Stimulated activated CD4-positive, alpha-beta T cell treated with anti-CD3 and anti-CD28 coated beads, Interleukin-1b, Interleukin-23, amount 100 ng/mL, for 1 hour (primary cell): ENCODE measurements at places on chromosomes 3 and 15.

DNA sequence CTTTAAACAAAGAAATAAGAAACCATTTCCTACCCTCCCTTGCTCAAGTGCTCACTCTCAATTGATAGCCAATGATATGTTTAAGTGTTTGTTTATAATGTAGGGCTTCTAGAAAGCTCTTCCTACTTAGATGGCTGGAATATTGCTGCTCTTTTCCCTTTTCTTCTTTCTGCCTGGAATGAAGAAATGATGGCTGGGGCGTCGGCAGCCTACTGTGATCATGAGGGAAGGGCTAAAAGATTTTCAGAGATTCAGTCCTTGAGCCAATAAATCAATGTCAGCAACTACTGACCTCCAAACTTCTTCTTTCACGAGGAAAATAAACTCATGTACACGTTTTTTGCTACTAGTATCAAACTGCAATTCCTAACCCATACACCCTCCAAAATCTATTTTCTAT lies 2.1 kb upstream of the GPR27 start:
- DNase-seq, result no peak

DNA sequence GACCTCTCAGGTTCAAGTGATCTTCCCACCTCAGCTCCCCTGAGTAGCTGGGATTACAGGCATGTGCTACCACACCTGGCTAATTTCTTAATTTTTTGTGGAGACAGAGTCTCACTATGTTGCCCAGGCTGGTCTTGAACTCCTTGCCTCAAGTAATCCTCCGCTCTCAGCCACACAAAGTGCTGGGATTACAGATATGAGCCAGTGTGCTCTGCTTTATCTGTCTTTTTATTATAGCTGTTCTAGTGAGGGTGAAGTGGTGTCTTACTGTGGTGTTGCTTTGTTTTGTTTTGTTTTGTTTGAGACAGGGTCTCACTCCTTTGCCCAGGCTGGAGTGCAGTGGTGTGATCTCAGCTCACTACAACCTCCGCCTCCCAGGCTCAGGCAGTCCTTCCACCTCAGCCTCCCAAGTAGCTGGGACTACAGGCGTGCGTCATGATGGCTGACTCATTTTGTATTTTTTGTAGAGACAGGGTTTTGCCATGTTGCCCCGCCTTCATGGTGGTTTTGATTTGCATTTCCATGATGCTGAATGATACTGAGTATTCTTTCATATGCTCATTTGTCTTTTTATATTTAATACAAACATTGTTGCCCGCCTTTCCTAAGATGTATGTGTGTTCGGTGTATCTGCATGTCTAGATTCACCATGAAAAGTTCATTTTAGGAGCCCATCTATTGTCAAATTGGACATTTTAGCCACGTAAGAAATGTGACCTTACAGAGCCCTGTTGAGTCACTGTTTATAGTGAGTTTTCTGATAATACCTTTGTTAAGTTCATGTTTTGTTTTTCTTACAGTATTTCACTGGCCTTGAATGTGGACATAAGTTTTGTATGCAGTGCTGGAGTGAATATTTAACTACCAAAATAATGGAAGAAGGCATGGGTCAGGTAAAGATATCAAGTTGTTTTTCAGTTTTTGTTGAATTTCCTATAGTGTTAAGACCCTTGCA lies 80.6 kb downstream of the ARIH1 start:
- no peak for DNase-seq

DNA sequence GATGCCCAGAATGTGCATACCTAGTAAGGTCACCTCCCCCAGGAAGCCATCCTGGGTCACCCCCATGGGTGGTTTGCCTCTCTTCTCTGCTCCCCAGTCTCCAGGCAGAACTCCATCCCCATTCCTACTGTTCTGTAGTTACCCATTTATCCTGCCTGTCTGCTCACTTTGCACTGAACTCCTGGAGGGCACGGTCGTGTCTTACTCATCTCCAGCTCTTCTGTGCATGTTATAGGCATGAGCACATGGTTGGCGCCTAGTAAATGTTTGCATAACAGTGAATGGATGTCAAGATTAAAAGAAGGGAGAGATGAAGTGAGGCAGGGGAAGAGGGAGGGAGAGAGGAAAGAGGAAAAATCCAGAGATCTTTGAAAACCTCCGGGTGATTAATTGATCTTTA lies 208.4 kb upstream of the TRIM42 start:
- DNase-seq, result no peak

GRCh38 chr15:22907161-22907950 lies 68.9 kb downstream of the NIPA2 start:
- DNase-seq, result no peak

GRCh38 chr3:17118771-17119170 lies 234.0 kb downstream of the PLCL2 start:
- no peak for DNase-seq

DNA sequence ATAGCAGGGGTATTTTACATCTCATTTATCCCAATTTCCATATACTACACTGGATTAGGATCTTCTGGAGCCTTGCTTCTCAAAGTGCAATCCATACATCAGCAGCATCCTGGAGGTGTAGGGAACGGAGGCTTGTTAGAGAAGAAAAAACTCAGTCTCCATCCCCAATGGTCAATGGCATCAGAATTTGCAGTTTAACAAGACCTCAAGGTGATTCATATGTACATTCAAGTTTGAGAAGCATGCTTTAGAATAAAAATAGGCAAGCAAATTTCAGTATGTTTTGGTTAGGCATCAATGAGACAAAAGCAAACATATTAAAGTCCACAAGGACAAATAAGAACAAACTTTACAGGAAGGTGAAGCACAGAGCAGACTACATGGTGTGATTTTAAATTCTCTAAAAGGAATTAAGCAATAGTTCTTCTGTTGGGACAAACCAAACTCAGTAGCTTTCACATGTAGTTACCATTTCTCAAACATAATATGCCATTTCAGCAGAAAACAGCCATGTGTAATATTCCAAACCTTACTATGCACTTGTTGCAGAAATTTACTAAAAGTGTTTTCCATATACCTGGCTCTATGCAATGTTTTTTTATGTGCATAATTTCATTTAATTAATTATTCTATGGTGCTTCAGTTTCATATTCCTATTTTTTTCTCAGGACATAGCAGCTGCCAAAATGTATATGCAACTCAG lies 360.3 kb upstream of the NECTIN3 start:
- no peak for DNase-seq

DNA sequence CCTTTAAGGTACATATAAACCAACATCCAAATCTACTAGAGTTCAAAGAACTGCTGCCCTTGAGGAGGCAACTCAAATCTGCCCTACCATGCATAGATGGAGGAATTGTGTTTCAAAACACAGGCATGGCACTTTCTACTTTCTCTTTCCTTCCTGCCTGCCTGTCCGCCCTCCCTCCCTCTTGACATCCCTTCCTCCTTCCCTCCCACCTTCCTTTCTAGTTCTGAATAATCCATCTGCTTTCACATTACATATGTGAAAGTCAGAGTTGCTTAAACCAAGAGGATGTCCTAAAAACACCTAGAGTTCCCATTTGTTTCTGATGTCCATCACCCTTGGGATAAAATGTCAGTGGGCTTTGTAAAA lies 537.6 kb downstream of the FOXP1 start:
- no peak for DNase-seq

DNA sequence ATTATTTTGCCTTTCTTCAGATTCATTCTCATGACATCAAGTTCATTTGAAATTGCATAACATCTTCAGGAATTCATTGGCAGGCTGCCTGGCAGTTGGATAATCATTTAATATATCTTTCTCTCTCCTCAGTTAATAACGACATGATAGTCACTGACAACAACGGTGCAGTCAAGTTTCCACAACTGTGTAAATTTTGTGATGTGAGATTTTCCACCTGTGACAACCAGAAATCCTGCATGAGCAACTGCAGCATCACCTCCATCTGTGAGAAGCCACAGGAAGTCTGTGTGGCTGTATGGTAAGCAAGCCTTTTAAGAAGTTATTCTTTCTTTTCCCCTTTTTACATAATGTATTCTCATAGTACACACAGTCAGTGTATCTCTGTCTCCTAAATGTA lies 38.2 kb downstream of the TGFBR2 start:
- DNase-seq, result no peak

GRCh38 chr3:11305509-11305908 lies 33.3 kb downstream of the ATG7 start:
- no peak for DNase-seq

GRCh38 chr15:25508369-25509002 lies 69.7 kb upstream of the UBE3A start:
- DNase-seq, result no peak

GRCh38 chr3:30393079-30393478 lies 213.3 kb upstream of the TGFBR2 start:
- DNase-seq, result no peak

- DNase-seq, result no peak
These were observed 2.7 kb downstream of the VGLL3 start for GRCh38 chr3:86988235-86988634.

GRCh38 chr3:54810401-54810800 lies 117.5 kb downstream of the LRTM1 start:
- DNase-seq, result no peak

GRCh38 chr15:38115121-38115520 lies 137.5 kb upstream of the SPRED1 start:
- no peak for DNase-seq

DNA sequence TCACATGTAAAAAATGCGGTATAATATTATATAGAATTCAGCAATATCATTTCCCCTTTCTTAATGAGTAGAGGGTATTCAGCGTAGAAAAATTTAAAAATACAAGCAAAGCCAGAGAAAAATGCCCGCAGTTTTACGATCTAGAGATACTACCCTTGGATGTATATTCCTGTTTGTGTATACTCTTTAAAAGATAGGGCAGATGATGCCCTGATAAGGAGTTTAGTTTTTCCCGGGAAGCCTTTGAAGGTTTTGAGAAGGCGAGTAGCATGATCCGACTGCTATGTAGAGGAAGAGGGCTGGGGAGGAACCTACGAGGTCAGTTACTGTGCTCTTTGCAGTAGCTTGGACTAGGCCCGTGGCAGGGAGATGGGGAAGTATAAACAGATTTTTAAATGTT lies 1.2 kb downstream of the YEATS2 start:
- no peak for DNase-seq

GRCh38 chr3:71986606-71987005 lies 201.7 kb upstream of the PROK2 start:
- DNase-seq, result no peak

DNA sequence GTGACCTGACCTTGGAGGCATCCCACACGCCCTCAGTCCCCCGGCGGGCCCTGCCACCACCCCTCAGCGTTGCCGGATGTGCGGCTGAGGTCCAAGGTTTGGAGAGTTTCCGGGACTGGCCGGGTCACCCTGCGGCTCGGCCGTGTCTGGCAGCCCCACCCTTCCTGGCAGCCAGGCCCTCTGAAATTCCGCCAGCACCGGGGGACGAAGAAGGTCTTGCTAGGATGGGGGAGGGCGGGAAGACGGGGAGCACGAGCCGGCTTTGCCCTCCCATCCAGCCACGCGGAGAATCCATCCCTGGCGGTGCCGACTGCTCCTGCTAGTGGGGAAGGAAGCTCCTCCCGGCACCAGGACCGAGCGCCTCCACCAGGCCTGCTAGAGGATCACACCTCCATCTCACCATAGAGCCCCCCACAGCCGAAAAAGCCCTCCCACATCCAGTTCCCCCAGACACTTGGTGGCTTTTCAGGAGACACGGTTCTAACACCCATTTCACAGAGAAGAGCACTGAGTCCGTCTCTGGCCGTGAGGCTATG lies 81.5 kb downstream of the CPN2 start:
- no peak for DNase-seq

DNA sequence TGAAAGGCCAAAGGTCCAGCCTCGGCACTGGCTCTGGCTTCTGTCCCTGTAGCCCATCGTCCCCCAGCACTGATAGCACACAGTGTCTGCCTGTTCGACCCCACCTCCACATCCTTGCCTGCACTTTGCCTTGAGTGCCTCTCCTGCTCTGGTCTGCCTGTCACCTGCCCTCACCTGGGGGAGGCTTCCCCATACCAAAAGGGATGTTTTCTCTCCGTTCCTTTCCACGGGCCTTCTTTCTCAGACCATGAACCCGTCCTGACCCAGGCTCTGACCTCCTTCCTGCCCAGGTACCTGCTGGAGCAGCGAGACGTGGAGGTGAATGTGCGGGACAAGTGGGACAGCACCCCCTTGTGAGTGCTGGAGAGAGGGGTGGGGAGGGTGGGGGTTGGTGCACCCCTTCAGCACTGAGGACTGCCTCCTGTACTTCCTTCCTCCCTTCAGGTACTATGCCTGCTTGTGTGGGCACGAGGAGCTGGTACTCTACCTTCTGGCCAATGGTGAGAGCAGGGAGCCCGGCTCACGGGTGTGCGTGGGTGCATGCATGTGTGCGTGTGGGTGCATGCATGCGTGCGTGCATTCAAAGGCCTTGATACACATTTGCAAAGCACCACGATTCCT lies 1.5 kb downstream of the ABTB1 start:
- no peak for DNase-seq

DNA sequence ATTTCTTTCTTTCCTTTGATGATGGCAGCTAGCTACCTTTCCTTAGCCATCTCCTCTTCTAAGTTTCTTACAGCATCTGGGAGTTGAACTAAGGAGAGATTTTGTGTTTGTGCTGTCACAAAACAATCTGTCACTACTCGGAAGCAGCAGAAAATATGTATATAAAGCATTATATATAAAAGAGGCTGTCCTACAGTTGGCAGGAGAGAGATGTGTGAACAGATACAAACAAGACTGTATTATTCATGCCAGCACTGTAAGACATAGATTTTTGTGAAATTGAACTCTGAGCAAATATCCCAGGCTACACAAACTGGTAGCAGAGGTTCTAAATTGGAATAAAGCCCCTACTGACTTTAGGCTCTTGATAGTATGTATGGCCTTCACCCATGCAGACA lies 577.5 kb upstream of the NECTIN3 start:
- no peak for DNase-seq

DNA sequence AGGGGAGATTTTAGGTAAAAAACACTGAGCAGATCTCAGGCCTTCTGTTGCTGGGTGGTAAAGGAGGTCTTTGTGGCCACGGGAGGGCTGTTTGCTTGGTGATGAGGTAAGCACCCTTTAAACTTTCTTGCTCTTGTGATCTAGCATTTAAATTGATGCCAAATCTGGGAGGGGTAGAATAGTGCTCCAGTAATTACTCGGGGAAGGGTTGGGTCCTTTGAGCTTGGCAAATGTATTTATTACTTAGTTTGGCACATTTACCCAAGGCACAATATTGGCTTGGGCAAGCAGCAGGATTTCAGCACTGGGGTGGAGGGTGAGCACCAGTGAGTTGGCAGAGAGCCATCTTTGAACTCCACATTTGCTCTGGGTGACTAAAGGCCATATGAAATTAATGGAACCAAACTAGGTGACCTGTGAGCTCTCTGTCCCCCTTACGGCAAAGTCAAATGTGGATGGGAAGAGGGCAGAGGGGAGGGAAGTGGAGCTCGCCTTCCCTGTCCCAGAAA lies 185.9 kb upstream of the ONECUT1 start:
- DNase-seq, result no peak

DNA sequence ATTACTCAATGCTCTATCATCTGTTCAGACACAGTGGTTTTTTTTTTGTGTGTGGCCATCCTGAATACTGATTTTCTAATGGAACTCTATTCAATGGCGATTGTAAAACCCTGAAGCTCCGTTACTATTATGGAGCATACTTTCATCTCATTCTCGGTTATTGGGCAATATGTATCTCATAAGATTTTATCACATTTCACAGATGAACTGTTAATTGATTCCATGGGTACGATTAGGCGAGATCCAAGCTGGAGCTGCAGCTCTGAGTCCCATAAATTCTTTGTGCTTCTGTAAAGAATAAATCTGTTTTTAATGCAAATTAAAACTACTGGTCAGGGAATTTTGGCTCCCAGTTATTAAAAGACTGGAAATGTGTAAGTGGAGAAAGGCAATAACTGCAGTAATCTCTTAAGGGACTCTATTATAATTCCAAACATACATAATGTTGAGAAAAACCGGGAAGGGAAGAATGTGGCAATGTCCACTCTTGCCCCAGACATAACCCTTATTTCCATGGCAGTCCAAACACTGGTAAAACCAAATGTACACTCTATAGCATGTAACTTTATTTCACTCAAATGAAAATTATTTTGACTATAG lies 82.2 kb downstream of the GREM1 start:
- DNase-seq, result no peak
